Chondrocyte (in vitro differentiated cells): ENCODE measurements at places on chromosomes 7 and 10. TPM values are rescaled to one million over a fixed set of nuclear protein-coding genes. Genes with fewer than 3 reads are reported as not detected.

The KCP gene
- 1.3 to 1.5 TPM in 2 of 3 replicates, not detected in the other for total RNA-seq

The LRRC72 gene
- not detected in 3 replicates for total RNA-seq

The MYL10 gene
- 3.4 to 5.1 TPM (median 4.7 TPM) in 3 replicates for total RNA-seq

The ITPRID1 gene
- total RNA-seq: not detected in 3 replicates

The ZNF804B gene
- total RNA-seq: not detected in 3 replicates

The ANXA8L1 gene
- 0.27 to 0.97 TPM in 2 of 3 replicates, not detected in the other for total RNA-seq

DNA sequence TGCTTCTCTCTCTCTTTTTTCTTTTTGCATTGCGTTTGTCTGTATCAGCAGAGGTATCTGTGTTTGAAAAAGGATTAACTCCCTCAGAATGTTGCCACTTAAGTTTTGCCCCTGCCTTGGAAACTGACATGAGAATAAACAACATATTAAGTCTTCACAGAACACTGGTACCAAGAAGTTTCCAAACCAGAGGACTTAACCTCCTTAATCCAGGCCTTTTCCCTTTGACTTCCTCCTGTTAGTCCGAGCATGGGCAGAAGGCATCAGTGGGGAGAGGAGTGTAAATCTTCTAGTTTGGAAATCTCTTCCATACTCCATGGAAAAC is 681.4 kb downstream of the LRMDA start:
- H3K4me3 ChIP-seq: no peak overlapping the region
- H3K36me3 ChIP-seq: peaks cover 4% of the 10 kb centered on the region
- no peak overlapping the region for H3K27ac ChIP-seq
- no peak for DNase-seq
- peaks cover 42% of the 10 kb centered on the region for H3K4me1 ChIP-seq

DNA sequence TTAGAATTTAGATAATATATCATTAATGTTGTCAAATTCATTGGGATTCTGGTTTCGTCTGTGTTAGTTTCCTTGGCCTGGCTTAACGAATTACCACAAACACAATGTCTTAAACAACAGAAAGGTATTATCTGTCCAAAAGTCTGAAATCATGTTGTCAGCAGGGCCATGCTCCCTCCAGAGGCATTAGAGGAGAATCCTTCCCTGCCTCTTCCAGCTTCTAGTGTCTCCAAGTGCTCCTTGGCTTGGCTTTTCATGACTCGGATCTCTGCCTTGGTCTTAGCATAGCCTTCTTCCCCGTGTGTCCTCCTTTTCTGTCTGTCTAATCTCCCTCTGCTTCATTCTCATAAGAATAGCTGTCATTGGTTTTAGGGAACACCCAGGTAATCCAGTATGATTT is 482.5 kb downstream of the SEMA3D start:
- peaks cover 25% of the 10 kb centered on the region for H3K4me1 ChIP-seq
- no peaks in the 10 kb centered on the region for H3K27me3 ChIP-seq
- no peak overlapping the region for H3K27ac ChIP-seq

GRCh38 chr10:49396666-49396999 is 744 bp upstream of the DRGX start:
- H3K27ac ChIP-seq: no peak overlapping the region
- H3K4me3 ChIP-seq: no peak overlapping the region
- H3K4me1 ChIP-seq: peaks cover 20% of the 10 kb centered on the region

- peak overlapping the region; percentile 99 for H3K27ac ChIP-seq
- DNase-seq: no peak
- H3K4me3 ChIP-seq: peak overlapping the region; percentile 93
- peaks cover 10% of the 10 kb centered on the region for H3K27me3 ChIP-seq
Measured at GRCh38 chr7:104208421-104208780, 588 bp upstream of the ORC5 start.

GRCh38 chr7:74032191-74032490 is 4.2 kb downstream of the ELN start:
- H3K27me3 ChIP-seq: no peaks in the 10 kb centered on the region
- DNase-seq: no peak
- peaks cover 65% of the 10 kb centered on the region for H3K4me1 ChIP-seq
- peak overlapping the region; percentile 84 for H3K4me3 ChIP-seq
- peak overlapping the region; percentile 91 for H3K27ac ChIP-seq
- H3K36me3 ChIP-seq: peaks cover 54% of the 10 kb centered on the region
